ENCODE measurements at places on chromosomes 12 and 14.

GRCh38 chr12:85872497-85873091 lies 1.5 kb upstream of the NTS start:
- no peaks in the 10 kb centered on the region for H3K4me1 ChIP-seq
- H3K27me3 ChIP-seq, result no peaks in the 10 kb centered on the region
- H3K27ac ChIP-seq, result no peak overlapping the region
- H3K4me3 ChIP-seq, result no peak overlapping the region
- no peaks in the 10 kb centered on the region for H3K36me3 ChIP-seq

DNA sequence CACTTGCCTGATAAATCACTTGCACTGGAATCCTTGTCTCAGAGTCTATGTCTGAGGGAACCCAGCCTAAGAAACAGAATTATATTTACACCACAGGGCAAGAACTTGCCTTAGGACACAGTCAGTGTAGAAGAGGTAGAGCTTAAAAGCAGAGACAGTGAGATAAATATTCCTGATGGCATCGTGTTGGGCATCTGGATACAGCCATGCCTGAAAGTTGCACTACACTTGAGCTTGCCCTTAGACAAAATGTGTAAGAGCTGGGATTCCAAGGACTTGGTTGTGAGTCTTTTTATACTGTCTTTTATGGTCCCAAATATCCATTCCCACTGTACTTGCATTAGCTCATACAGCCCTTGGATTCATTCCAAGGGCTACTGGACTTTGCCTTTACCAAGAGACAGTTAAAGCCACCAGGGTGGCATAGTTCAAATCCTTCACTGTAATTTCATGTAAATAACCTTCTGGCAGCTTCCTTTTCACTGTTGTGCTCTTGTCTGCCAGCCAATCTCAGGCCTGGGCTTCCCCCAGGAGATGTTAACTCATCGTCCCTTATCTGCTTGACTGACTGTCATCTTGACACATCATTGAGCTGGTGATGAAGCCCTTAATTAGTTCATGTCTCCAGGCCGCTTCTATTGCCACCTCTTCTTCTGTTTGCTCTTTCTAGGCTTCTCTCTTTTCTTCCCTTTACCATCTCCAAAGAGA lies 577.9 kb upstream of the TBX3 start:
- no peaks in the 10 kb centered on the region for H3K27me3 ChIP-seq
- H3K36me3 ChIP-seq, result no peaks in the 10 kb centered on the region
- no peaks in the 10 kb centered on the region for H3K4me1 ChIP-seq
- no peak for DNase-seq

DNA sequence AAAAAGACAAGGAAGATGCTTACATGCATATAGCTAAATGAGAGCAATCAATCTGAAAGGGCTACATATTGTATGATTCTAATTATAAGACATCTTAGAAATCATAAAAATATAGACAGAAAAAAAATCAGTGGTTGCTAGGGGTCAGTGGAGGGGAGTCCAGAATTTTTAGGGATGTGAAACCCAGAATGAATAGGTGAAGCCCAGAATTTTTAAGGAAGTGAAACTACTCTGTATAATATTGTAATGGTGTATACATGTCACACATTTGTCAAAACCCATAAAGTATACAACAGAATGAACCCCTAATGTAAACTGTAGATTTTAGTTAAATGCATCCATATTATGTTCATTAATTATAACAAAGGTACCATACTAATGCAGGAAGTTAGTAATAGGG lies 713.2 kb downstream of the FLRT2 start:
- no peaks in the 10 kb centered on the region for H3K36me3 ChIP-seq
- no peak for DNase-seq
- H3K27me3 ChIP-seq, result no peaks in the 10 kb centered on the region
- no peaks in the 10 kb centered on the region for H3K4me1 ChIP-seq

GRCh38 chr14:37903343-37904191 lies 304.1 kb upstream of the SSTR1 start:
- DNase-seq, result peak; percentile 8
- H3K4me1 ChIP-seq, result no peaks in the 10 kb centered on the region
- H3K4me3 ChIP-seq, result no peak overlapping the region
- no peaks in the 10 kb centered on the region for H3K27me3 ChIP-seq
- H3K36me3 ChIP-seq, result no peaks in the 10 kb centered on the region

DNA sequence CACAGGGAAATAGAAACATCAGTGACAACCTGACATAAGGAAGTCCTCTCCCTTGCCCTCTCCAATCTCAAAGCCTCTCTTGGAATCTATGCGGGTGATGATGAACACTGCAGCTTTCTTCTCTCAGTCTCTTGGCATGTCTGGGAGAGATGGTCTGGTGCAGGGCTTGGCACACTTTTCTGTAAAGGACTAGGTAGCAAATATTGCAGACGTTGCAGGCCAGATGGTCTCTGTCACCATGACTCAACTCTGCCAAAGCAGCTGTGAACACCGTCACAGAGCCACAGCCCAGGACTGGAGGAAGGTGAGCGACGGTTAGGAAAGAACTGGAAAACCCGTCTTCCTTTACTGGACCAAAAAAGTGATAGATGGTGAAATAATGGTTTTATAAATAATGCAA lies 591.0 kb upstream of the TMEM132C start:
- H3K36me3 ChIP-seq, result no peaks in the 10 kb centered on the region
- no peak overlapping the region for H3K4me3 ChIP-seq
- no peaks in the 10 kb centered on the region for H3K27me3 ChIP-seq
- no peaks in the 10 kb centered on the region for H3K4me1 ChIP-seq
- no peak for DNase-seq
- H3K27ac ChIP-seq, result no peak overlapping the region

DNA sequence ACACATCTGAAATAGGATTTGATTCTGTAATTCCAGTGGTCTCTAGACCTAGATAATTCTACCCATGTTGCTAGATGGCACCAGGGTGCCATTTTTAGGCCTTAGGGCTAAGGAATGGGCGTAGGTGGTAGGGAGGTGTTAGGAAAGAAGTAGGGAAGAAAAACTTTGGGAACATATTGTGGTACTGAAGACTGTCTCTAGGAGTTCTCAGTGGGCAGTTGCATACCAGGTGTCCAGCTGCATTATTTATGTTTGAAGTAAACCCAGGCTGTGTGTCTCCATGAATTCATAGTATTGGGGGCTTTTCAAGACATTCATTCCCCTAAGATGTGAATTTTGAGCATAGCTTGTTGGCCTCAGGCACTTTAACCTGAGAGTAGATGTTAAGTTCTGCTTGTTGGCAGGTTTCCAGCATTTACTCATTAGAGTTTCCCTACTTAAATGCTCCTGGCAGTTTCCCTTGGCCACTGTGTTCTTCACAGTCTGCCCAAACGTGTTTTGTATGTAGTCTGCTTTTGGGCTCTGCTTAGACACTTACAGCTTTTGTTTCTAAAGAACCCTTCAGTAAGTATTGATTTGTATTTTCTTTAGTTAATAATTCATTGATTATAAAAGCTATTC lies 31.5 kb upstream of the CCT2 start:
- H3K36me3 ChIP-seq, result no peaks in the 10 kb centered on the region
- no peak overlapping the region for H3K4me3 ChIP-seq
- H3K27ac ChIP-seq, result no peak overlapping the region

DNA sequence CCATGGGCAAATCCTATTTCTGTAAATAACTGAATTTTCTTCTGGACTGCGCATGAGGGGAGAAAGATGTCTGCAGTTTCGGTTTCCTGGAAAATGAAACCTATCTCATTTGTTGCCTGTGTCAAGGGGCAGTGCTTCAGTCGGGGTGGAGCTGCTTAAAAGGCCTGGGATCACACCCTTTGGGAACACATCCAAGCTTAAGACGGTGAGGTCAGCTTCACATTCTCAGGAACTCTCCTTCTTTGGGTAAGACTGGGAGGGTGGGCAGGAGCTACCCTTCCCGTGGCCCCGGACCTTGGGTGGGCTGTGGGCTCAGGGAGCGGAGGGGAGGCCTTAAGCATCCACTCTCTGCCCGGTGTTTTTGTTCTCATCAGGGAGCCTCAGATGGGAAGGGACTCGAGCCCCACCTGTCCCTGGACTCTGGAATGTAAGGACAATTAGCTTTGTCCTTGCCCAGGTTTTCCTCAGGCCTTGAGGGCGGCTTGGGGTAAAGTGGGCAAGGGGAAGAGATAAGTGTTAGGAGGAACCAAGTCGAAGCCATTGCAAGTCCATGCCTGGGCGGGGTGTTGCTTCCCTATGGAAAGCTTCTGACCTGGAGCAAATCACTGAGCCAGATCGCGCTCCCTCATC lies at the start of gene IFI27:
Gene IFI27, plus strand, starts transcription at position 185 of the 630 bp plus-strand sequence.
- H3K27ac ChIP-seq, result no peak within 1 kb of the TSS
- no peak within 1 kb of the TSS for H3K4me3 ChIP-seq
- H3K27me3 ChIP-seq, result no peaks in the 10 kb centered on the region
- DNase-seq, result no peak
- H3K4me1 ChIP-seq, result no peaks in the 10 kb centered on the region
- no peaks in the 10 kb centered on the region for H3K36me3 ChIP-seq

DNA sequence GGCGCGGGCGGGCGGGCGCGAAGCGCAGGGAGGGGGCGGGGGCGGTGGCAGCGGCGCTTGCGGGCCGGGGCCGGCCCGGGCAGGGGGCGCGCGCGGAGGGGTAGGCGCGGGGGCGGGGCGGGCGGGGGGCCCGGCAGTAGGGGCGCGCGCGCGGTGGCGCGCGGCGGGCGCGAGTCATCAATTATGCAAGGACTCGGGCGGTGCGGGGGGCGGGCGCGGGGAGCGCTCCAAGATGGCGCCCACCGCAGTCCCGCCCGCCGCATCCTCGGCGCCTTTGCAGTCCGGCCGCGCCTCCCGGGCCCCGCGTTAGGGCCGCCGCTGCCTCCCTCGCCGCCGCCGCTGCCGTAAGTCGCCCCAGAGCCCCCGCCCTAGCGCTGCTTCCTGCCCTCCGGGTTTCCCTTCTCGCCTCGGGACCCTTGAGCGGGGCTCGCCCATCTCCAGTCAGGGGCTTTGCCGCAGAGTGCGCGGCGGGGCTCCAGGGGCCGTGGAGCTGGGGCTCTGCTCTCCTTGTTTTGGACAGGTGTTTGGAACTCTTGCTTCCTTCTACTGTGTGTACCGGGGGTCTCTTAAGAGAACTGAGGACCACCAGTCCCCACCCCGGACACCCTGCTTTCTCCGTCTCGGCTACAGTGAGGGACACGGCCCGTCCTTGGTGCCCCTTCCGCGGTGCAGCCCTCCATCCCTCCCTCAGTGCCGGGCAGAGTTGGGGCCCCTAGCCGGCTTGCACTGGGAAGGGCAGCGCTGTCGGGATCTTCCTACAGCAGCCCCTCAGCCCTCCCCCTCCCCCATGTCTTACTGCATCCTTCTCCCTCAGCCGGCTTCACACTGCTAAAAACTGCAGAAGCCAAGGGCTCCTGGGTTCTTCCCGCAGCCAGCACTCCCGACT lies at the start of gene SCN8A:
Gene SCN8A, plus strand, starts transcription at position 218 of the 886 bp plus-strand sequence. CDS start 71,585 bp downstream, outside the sequence.
- no peaks in the 10 kb centered on the region for H3K36me3 ChIP-seq
- H3K27ac ChIP-seq, result peak within 1 kb of the TSS; percentile 62
- H3K4me1 ChIP-seq, result peaks cover 11% of the 10 kb centered on the region
- H3K4me3 ChIP-seq, result peak within 1 kb of the TSS; percentile 74
- H3K27me3 ChIP-seq, result no peaks in the 10 kb centered on the region
- DNase-seq, result no peak
